ENCODE measurements at places on chromosomes 2 and 18.

GRCh38 chr2:86420913-86421312 lies 20.3 kb upstream of the KDM3A start:
- no peak for DNase-seq

GRCh38 chr2:36277881-36278523 lies 77.6 kb upstream of the CRIM1 start:
- no peak for DNase-seq

DNA sequence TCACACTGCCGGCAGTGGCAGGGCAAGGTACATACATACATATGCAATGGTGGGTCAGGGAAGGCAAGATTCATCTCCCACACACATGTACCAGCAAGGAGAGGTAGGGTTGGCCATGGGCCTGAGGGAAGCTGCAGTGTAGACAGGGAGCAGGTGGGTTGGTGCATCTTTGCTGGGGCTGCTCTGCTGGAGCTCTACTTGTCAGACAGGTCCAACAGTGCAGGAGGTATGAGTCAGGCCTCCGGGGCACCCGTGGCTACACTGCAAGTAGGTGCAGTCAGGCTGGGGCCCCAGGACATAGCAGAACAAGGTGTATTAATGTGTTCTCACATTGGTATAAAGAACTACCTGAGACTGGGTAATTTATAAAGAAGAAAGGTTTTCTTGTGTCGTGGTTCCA lies 281.1 kb upstream of the COL3A1 start:
- no peak for DNase-seq

GRCh38 chr18:48877941-48878340 lies 72.8 kb downstream of the SMAD7 start:
- DNase-seq = no peak

DNA sequence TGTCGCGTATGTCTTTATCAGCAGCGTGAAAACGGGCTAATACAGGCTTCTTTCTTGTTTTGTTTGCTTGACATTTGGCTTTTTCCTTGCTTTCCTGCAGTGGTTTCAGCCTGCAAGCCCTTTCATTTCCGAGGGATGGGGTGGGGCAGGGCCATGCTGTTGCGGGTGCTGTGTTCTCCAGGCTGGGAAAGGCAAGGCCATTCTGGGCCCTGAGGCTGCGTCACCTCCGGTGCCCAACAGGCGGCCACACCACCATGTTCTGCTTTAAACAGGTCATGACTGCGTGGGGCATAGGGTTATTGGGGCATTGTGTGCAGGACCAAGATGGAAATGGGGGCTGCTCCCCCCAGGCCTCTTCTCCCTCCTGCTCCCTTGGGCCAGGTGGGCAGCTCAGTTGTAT lies 38.6 kb upstream of the PLB1 start:
- DNase-seq = no peak

- no peak for DNase-seq
Observed at GRCh38 chr2:39435741-39436591, 1.1 kb downstream of the MAP4K3 start.

DNA sequence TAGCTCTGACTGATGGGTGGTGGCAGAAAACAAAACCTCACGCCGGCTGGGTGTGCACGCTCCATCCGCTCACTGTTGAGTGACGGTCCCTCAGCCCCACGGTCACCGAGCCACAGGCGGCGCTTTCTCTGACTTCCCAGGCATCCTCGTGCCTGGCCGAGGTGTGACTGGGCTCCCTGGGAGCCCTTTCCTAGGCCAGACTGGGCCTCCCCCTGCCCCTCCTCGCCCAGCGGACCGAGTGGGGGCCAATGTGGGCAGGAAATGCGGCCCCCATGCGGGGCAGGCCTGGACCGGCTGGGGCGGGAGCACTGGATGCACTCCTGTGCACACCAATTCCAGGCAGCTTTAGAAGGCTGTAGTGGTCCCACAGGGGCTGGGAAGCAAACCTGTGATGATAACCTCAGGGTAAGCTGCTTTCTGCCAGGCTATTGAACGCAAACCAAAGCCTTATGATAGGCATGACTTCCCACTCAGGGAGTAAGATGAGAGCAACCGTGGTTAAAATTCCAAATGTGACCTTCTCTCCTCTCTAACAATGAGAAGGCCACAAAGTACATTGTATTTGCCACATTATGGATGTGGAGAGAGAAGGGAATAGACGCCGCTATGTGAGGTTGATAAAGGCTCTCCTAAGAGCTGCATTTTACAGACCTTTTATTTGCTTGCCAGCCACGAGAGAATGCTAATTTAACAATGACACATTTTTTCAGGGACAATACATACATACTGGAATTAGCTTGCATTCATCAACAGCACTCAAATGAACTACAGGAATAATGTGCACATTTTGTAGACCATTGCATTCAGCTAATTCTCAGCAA lies 83.9 kb upstream of the PGAP1 start:
- no peak for DNase-seq

GRCh38 chr18:22563164-22563583 lies 145.5 kb upstream of the CTAGE1 start:
- DNase-seq = no peak

- no peak for DNase-seq
Observed at GRCh38 chr2:205701509-205701908, 19.2 kb downstream of the NRP2 start.

- no peak for DNase-seq
Observed at GRCh38 chr2:154392256-154392655, 306.2 kb upstream of the KCNJ3 start.

DNA sequence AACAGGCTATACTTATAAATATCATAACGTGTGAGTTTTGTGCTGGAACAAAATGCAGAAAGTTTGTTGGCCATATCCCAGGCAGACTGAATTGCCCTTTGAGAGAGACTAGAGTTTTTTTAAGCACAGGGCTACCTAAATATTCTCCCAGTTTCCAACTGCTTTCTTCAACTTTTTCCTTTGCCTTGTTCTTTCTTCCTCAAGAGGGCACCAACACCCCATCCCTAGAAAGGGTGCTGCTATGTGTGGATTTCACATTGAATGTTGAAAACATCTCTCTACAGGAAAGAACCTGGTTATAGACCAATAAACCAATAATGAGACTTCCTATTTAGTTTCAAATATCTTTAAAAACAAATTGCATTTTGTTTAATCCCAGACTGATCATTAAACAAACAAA lies 87.9 kb downstream of the ICOS start:
- DNase-seq = no peak

- no peak for DNase-seq
Observed at GRCh38 chr18:32308493-32309120, 118.8 kb downstream of the MEP1B start.

DNA sequence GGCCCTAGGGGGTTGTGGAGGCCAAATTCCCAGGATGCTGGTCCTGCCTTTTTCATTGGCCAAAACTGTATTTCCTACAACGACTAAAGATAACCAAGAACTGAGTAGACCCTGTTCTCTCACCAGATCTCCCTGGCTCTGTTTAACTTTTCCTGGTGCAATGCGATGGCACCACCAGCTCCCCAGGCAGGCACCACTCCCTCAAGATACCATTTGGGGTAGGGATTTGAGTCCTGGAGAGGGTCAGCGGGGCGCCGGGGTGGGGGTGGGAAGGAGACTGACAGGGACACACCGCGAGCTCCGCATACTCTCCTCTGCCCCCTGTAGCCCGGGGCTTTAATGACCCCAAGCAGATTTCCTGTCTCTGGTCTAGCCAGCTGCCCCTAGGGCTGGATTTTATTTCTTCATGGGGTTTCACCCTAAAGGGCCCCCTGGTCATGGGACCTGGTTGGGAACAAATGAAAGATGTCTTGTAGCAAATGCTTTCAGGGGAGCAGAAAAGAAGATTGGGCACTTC lies 7.3 kb downstream of the SIX2 start:
- no peak for DNase-seq

DNA sequence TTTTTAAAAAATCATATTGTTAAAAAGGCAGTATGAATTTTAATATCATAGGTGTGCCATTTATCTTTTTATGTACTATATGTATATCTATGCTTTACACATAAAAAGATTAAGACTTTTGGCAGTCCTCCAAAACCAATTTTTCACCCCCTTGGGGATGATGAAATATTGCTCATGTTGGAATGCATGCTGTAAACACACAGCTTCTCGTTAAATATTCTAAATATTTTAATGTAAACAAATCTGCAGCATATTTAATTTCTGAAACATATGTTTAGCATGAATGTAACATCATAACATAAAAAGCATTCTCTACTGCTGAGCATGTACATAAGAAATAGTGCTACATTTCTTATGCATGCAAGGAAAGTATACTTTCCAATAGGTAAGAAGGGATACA lies 484.3 kb upstream of the LRATD1 start:
- DNase-seq = no peak

GRCh38 chr2:96727431-96727830 lies 12.4 kb downstream of the LMAN2L start:
- no peak for DNase-seq

- DNase-seq = no peak
Observed at GRCh38 chr18:37176621-37176934, 347.7 kb downstream of the KIAA1328 start.

GRCh38 chr2:204298404-204298803 lies 246.9 kb upstream of the PARD3B start:
- no peak for DNase-seq

GRCh38 chr2:83112858-83113257 lies 1346.2 kb downstream of the SUCLG1 start:
- no peak for DNase-seq

- DNase-seq = no peak
Observed at GRCh38 chr2:10495311-10495987, 47.3 kb upstream of the ODC1 start.

DNA sequence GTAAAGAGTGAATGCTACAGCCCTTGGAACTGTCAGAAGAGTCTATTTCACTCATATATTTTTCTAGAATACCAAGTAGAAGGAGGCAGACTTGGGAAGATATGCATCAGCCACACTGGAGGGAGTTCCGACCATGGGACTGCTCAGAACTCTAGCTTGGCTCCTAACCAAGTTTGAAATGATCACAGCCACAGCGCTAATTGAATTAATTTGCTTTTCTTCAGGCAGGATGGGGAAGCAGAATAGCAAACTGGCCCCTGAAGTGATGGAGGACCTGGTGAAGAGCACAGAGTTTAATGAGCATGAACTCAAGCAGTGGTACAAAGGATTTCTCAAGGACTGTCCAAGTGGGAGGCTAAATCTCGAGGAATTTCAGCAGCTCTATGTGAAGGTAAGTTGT lies 51.4 kb downstream of the VSNL1 start:
- no peak for DNase-seq

GRCh38 chr2:73588177-73588576 lies 54.0 kb downstream of the NAT8 start:
- DNase-seq = no peak

GRCh38 chr2:190815226-190815625 lies 65.4 kb upstream of the GLS start:
- no peak for DNase-seq

DNA sequence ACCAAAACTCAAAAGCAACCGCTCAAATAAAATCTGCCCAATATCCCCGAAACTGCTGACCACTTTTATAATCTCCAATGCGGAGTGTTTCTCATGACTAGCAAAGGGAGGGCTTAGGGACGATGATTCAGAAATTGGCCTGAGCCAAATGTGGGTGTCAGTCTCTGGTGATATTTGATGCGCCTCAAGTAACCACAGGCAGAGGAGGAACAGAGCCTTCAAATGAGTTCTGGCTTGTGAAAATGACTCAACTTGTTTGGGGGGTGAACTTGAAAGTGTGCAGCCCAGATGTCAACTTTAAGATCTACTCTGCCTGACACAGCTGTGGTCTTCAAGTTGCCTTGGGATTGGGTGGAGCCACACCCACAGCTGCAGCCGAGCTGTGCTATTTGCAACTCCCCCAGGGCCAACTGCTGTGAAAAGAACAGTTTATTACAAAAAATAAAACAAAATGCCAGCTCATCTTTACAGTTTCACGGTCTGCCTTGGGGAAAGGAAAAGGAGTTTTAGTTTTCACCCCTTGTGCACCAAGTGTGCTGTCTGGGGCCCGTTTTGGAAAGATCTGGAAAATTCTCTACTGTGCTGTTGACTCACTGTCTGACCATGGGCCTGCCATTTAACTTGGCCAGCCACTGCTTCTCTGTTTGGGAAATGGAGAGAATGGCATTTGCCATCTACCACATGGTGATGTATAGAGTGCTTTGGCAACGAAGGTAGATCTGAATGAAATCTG lies 222.1 kb downstream of the MTX2 start:
- peak; percentile 91 for DNase-seq

GRCh38 chr2:9422321-9423099 lies 818 bp downstream of the ITGB1BP1 start:
- DNase-seq = peak; percentile 41

GRCh38 chr18:48838166-48838775 lies 112.5 kb downstream of the SMAD7 start:
- no peak for DNase-seq

GRCh38 chr2:189020179-189020578 lies 46.0 kb downstream of the COL3A1 start:
- no peak for DNase-seq

DNA sequence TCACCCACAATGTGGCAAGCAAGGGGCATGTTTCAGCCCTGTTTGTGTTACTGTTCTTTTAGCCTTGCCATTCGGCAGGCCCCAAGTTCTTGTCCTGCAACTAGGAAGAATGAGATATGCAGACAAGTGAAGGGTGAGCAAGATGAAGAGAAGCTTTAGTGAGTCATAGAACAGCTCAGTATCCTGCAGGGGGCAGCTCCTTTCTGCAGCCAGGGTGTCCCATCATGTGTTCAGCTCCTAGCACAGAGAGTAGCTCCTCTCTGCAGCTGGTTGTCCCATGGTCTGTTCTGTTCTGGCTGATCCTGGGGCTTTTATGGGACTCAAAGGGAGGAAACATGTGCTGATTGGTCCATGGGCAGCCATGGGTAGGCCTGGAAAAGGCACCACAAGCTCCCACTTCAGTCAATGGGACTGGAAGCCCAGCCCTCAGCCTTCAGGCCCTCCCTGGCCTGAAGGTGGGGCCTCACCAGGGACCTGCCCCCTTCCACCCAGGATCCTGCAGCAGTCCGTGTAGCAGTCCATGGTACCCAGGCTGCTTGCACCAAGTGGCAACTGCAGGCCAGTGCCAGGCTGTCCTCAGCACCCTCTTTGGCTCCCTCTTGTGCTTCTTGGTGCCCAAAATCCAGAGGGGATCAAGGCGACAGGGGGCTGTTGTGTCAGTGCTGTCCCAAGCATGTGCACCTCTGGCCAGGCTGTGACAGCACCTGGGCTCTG lies 326.4 kb downstream of the NR4A2 start:
- no peak for DNase-seq

- DNase-seq = no peak
Observed at GRCh38 chr2:160266037-160266551, 66.0 kb upstream of the ITGB6 start.

- DNase-seq = no peak
Observed at GRCh38 chr2:101864426-101864825, 127.3 kb upstream of the IL1R2 start.

DNA sequence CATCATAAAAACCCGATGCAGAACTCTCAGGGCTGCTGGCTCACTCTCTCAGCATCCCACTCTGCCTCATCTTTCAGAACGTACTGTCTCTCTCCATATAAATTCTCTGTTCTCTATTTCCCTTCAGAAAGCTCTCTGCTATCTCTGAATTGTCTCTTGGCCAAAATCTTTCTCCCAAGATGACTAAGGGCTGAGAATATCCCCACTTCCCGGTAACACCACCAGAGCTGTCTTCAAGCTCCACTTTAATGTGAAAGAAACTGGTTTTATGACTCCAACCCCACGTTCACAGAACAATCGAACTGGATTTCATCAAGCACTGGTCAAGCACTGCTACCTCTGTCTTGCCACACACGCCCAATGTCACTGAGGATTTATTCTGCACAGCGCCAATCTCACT lies 22.4 kb downstream of the TGFBRAP1 start:
- DNase-seq = no peak

Data from bone marrow (tissue), 2 donors.